ENCODE measurements at places on chromosomes 4 and X. TPM values are rescaled to one million over a fixed set of nuclear protein-coding genes. Genes with fewer than 3 reads are reported as not detected.

The MAML3 gene
- total RNA-seq = 27.2 TPM

The GPR34 gene
- total RNA-seq = under 0.01 TPM

The LUZP4 gene
- total RNA-seq = not detected

The EFHC2 gene
- 7.3 TPM for total RNA-seq

The TRMT10A gene
- total RNA-seq = 1.1 TPM

The RAB9B gene
- 1.9 TPM for total RNA-seq

The MAGEB1 gene
- not detected for total RNA-seq

The CT45A7 gene
- not detected for total RNA-seq

The FMR1NB gene
- not detected for total RNA-seq

The FHIP1A gene
- under 0.01 TPM for total RNA-seq

The HTN1 gene
- total RNA-seq = not detected

The PRDM5 gene
- total RNA-seq = 2.2 TPM

The S100P gene
- total RNA-seq = 0.27 TPM

The P2RY10 gene
- 2.7 TPM for total RNA-seq

The TAB3 gene
- 11.0 TPM for total RNA-seq

The ADGRG2 gene
- total RNA-seq = not detected

The FAM133A gene
- 0.27 TPM for total RNA-seq

The SHROOM4 gene
- 2.4 TPM for total RNA-seq

The GPR119 gene
- not detected for total RNA-seq

The KLF8 gene
- total RNA-seq = 4.0 TPM

The PABPC1L2B gene
- not detected for total RNA-seq

Measured in hematopoietic multipotent progenitor cell (in vitro differentiated cells).